ENCODE measurements at places on chromosomes 2 and 18. TPM values are rescaled to one million over a fixed set of nuclear protein-coding genes. Genes with fewer than 3 reads are reported as not detected.

The TTL gene
- 31.7 TPM for total RNA-seq

The KLHL14 gene
- not detected for total RNA-seq

The MAPK4 gene
- not detected for total RNA-seq

The COPS9 gene
- 324 TPM for total RNA-seq

The MC5R gene
- total RNA-seq = not detected

The PLEK gene
- total RNA-seq = not detected

The RFTN2 gene
- total RNA-seq = 4.4 TPM

The RAB27B gene
- total RNA-seq = under 0.01 TPM

The TEX44 gene
- not detected for total RNA-seq

The OXER1 gene
- total RNA-seq = not detected

The SUMO1 gene
- total RNA-seq = 96.6 TPM

The TMEM169 gene
- total RNA-seq = not detected

The LBX2 gene
- 4.3 TPM for total RNA-seq

The LRRTM4 gene
- not detected for total RNA-seq

The HOXD9 gene
- 13.6 TPM for total RNA-seq

The YPEL5 gene
- 49.8 TPM for total RNA-seq

The TCF23 gene
- not detected for total RNA-seq

The AGPS gene
- total RNA-seq = 51.7 TPM

The C18orf54 gene
- 6.9 TPM for total RNA-seq

The CIB4 gene
- total RNA-seq = not detected

The AQP4 gene
- total RNA-seq = not detected

The ADCYAP1 gene
- 0.10 TPM for total RNA-seq

The CTAGE1 gene
- not detected for total RNA-seq

The POTEC gene
- total RNA-seq = not detected

The LGALSL gene
- 2.1 TPM for total RNA-seq

The DUSP19 gene
- 3.1 TPM for total RNA-seq

The C2orf78 gene
- not detected for total RNA-seq

The OTOF gene
- 1.3 TPM for total RNA-seq

The MOGAT1 gene
- total RNA-seq = not detected

The CDH7 gene
- total RNA-seq = not detected

The SPP2 gene
- total RNA-seq = not detected

The TMEM200C gene
- not detected for total RNA-seq

The DNAJC5G gene
- not detected for total RNA-seq

The CYS1 gene
- total RNA-seq = not detected

The MERTK gene
- total RNA-seq = 13.4 TPM

The SLC4A5 gene
- total RNA-seq = 0.05 TPM

The SPDYA gene
- total RNA-seq = not detected

The KCNF1 gene
- 0.20 TPM for total RNA-seq

The PRKAG3 gene
- not detected for total RNA-seq
